ENCODE measurements at places on chromosomes 13 and 19. TPM values are rescaled to one million over a fixed set of nuclear protein-coding genes. Genes with fewer than 3 reads are reported as not detected.

Gene TEKTIP1
- total RNA-seq = not detected

Gene OPA3
- 6.1 TPM for total RNA-seq

Gene KCNRG
- total RNA-seq = 1.1 TPM

Gene ATP1A3
- 0.29 TPM for total RNA-seq

Gene ZNF443
- total RNA-seq = under 0.01 TPM

Data from myometrial cell (primary cell).